ENCODE measurements at places on chromosomes 4 and X.

DNA sequence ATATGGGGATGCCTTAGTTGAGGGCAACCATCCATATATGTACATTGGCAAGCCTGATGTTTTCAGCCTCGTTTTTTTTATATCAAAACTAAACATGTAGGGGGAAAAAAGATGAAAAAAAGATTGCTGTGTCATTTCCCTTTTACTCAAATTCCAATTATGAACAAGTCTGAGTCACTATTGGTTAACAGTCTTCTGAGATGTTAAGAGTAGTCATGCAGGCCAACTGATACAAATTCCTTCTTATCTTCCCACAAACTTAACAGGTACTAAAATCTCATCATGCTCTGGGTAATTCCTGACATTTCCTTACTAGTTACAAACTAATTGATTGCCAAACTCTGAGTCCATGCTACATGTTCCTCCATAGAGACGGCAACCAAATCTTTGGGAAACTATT, 222.1 kb downstream of the FRMPD4 start:
- ATAC-seq, result no peak

- ATAC-seq, result no peak
Observed at GRCh38 chr4:53775381-53775780, 184.1 kb upstream of the LNX1 start.

DNA sequence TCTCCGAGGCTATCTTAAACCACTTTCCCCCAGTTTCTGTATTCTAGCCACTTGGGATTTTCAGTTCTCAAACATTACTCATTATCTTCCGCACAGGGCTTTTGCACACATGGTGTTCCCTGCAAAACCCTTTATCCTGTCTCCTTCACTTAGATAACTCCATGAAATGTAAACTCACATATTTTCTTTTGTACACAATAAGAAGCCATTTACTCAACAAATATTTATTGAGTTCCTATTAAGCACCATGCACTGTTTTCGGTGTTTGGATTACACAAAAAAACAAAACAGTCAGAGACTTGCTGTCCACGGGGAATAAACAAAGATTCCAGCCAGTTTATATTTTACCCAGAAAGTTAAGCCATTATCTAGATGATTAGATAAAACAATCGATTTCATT, 42.5 kb upstream of the UNC5C start:
- ATAC-seq, result no peak

DNA sequence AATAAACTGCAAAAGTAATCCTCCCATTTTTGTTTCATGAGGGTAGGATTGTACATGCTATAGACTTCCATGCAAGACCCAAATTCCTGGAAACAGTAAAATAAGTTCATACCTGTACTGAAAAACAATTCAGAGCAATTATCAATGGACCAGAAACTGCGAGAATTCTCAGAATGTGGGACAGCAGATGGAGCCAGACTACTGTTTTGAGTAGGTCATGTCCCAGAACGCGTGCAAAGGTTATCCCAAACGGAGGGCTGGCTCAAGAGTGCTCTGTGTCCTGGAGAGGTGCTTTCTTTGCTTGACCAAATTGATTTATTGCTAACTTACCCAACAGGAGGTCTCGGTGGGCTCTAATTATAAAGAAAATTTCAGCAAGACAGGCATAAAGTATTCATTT, 1.7 kb upstream of the MAGEH1 start:
- ATAC-seq, result no peak

DNA sequence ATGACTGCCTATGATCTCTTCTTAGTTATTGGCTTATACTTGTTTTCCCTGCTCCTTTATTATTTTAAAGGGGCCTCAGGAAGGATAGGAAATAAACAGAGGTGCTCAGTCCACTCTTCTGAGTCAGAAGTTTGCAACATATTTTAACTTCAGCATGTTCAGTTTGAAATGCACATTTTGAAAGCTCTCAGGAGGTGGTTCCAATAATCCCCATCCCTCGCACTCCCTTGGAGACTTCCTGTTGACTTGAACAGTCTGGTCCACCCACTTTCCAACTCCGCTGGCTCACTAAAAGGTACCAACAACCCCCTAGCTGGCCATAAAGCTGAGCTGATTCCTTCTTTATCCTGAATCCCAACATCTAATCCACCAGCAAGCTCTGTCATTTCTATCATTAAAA, 78.3 kb upstream of the DUSP21 start:
- no peak for ATAC-seq

- ATAC-seq, result no peak
Observed at GRCh38 chr4:8705161-8706145, 112.9 kb downstream of the CPZ start.

DNA sequence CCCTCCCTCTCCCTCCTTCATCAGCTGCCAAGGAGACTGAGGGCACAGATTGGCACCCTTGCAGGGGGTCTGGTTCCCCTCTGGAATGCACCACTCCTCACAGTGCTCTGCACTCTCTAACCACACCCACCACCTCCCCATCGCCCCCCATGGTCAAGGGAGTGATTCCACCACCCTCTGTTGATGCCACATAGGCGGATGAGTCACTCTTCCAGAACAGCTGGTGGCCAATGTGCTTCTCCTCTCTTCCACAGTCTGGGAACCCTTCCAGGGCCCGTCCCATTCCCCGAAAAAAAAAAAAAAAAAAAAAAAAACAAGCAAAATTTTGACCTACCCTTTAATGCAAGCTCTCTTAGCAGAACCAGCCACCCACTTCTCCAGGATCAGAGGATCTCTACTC, 341.3 kb upstream of the KLF3 start:
- no peak for ATAC-seq

DNA sequence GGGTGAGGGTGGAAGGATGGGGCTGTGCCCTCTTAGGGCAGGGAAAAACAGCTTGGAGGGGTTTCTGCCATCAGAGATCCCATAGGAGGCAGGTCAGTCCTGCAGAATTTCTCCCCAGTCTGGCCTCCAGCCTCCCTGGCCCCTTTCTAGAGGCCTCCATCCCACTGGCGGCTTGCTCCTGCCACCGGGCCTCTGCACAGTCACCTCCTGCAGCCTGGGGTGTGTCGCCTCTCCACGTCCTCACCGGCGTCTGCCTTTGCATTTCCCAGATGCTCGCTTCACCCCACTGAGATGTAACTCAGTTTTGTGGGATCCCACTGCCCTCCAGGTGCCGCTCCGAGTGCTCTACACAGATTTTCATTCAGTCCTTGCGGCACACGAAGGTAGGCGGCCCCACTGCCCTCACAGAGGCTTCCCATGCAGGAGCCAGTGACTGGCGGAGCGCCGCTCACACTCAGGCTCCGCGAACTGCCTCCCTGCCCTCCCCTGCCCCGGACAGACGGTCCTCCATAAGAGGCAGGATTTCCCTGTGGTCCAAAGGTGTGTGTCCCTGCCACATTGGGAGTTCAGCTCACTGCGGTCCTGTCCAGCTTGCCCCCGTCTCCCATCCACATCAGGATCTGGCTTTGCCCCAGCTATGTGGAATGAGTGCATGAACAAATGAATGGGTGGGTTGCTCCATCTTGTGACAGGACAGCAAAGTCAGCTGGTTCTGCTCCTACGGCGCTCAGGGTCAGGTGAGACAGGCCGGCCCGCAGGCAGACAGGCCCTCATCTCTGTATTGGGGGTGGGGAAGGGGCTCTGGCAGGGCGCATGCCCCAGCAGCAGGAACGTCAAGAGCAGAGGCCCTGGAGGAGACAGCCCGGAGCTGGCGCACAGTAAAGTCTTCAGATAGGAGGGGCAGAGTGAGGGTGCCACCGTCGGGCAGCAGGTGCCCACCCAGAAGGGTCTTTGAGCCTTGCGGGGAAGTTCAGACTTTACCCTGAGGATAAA, 2.7 kb upstream of the TMEM271 start:
- ATAC-seq, result no peak

- no peak for ATAC-seq
Observed at GRCh38 chr4:16862697-16863096, 35.7 kb downstream of the LDB2 start.

All from gastroesophageal sphincter (tissue), 4 donors.